ENCODE measurements at places on chromosomes 2 and 18. TPM values are rescaled to one million over a fixed set of nuclear protein-coding genes. Genes with fewer than 3 reads are reported as not detected.

The LONRF2 gene
- total RNA-seq, result 0.37 TPM

The LYPD6B gene
- not detected for total RNA-seq

The DHRS9 gene
- not detected for total RNA-seq

The SLC9A4 gene
- not detected for total RNA-seq

The FHOD3 gene
- total RNA-seq, result 69.7 TPM

The RGPD4 gene
- 0.06 TPM for total RNA-seq
